Stimulated activated CD8-positive, alpha-beta memory T cell treated with anti-CD3 and anti-CD28 coated beads, Interleukin-15, amount 100 ng/mL, for 1 hour (primary cell): ENCODE measurements at places on chromosomes 12 and 14.

DNA sequence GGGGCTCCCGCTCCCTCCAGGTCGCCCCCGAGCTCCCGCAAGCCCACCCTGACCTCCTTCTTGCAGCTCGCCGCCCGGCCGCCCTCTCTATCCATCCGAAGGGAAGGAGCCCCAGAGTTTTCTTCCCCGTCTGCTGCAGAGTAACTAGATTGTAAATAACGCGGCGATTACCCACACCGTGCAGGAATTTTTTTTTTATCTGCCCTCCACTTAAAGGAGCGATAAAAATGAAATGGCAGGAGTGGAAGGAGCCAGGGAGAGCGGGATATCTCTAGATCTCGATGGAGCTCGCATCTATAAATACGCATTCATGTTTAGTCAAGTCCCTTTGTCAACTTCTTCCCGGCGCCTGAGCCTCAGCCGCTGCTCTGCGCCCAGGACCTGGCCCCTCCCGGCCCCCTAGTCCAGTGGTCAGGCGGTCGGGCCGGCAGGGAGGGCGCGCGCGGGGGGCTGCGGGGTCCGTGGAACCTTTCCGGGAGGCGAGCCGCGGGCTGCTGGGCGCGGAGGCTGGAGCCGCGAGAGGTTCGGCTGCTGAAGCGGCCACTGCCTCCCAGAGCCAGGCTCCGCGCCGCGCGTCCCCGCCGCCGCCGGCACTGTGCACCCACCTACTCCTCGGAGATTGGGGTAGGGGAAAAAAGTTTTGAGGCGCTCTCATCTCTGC is 386.0 kb downstream of the BCAT1 start:
- no peak for DNase-seq

DNA sequence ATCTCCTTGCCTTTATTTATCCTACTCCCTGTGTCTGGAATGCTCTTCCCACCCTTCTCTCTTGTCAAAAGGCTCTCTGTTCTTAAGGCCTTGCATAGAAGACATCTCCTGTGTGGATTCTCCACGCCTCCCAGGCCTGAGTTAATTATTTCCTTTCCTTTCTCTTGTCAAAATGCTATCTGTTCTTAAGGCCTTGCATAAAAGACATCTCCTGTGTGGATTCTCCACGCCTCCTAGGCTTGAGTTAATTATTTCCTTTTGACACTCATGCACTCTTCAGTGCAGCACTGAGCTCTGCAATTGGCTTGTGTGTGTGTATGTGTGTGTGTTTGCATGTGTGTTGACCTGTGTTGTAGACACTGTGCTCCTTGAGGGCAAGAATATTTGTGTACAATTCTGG is 52.1 kb upstream of the DCD start:
- DNase-seq = no peak

DNA sequence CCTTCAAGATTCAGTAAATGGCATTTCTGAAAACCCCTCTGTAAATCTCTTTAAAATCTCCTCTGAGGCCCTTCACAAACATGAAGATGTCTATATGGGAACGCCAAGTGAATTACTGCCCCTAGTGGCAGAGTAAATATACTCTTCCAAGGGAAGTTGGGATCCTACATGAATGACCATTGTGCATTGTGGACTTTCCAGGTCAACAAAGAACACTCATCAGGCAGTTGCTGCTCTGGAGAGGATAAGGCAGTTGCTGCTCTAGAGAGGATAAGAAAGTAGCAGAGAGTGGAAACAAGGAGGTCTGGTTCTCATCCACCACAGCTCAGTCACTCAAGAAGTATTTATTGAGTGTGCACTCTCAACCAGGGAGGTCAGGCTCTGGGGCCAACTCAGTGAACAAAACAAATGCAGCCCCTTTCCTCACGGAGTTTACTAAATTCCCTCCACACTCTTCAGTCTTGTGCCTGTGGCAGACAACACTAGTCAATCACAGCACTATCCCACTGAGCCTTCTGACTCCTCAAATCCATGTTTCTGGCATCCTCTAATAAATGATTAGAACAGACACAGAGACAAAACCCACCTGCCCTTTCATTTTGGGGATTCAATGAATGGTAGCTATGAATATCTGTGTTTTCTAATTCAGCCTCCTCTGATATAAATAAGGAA is 52.9 kb downstream of the SVOP start:
- no peak for DNase-seq

DNA sequence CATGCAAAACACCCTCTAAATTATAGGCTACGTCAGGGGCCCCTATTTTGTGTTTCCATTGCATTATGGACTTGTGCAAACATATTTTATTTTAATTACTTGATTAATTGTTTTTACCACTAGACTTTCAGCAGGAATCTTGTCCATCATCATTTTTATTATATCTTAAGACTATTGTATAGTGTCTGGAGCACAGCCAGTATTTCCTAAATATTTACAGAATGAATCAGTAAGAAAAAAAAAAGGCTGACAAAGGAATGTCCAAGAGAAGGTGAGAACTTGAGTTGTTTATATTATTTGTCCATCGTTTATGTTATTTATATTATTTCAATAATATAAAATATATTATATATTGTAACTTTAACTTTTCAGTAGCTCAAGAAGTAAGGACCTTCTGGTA is 664.7 kb downstream of the SLC6A15 start:
- no peak for DNase-seq

GRCh38 chr12:110010853-110011723 is 11.9 kb downstream of the ANKRD13A start:
- no peak for DNase-seq

- DNase-seq = no peak
These were observed 1.6 kb upstream of the MANSC4 start for GRCh38 chr12:27781680-27782079.

DNA sequence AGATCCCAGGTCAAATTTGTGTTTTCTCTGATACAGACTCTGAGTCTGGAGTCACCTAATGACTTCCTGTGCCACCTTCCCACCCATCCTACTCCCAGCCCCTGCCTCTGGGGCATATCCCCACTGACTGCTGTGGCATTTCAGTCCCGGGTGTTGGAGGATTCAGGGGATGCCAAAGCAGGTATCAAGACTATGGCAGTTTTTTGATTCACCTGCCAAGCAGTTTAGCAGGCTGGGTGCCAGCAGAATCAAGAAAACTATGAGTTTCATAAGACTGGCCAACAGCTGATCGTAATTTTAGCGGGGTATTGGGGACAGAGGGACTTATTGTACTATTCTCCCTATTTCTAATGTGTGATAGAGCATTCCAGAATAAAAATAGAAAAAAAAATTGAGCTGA is 4.6 kb downstream of the PLEKHH1 start:
- DNase-seq = no peak

DNA sequence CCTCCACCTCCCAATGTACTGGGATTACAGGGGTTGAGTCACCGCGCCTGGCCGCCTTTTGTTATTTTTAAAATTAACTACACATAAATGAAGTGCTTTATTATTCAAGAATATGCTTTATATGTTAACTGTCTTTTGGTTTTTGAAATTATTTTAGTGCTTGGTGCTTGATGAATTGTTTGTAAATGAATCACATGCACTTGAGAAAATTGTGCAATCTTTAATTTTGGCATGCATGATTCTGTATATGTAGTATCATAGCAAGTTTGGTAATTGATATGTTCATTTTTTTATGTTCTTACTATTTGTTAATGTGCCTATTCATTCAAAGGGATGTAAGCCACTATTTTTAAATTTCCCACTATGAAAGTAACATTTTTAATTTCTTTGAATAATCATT is 440.9 kb downstream of the NAV3 start:
- no peak for DNase-seq
